ENCODE measurements at places on chromosomes 11 and 22.

- DNase-seq = no peak
Measured at GRCh38 chr11:380996-381395, 11.7 kb downstream of the B4GALNT4 start.

- DNase-seq = no peak
Measured at GRCh38 chr11:115944596-115944995, 440.4 kb upstream of the CADM1 start.

DNA sequence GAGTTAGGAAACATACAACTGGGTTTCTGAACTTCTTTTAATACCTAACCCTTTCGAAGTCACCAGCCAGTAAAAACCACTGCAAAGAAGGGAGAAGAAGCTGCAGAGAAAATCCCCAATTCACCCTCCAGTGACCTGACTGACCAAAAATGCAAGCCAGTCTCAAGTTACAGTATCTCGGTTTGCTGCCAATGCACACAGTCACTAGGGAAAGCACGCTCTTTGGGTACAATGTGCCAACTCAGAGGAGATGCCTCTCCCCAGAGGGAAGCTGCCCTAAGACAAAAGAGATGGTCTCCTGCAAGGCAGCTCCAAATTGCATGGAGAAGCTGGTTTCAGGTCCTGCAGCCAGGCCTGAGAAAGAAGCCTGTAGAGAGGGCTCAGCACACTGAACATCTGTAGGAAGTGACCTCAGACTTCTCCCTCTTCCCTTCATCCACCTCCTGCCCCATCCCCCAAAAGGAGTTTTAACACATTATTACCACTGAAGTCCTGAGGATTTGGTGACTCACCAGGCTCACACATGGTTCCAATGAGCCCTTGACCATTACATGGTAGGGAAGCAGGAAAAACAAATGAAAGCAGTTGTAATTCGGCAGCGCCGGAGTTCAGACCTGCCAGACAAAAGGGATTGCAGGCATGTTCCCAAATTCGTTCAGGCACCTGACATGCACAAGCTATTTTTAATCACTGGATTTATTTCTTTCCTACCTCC, 90.1 kb downstream of the ETS1 start:
- no peak for DNase-seq

DNA sequence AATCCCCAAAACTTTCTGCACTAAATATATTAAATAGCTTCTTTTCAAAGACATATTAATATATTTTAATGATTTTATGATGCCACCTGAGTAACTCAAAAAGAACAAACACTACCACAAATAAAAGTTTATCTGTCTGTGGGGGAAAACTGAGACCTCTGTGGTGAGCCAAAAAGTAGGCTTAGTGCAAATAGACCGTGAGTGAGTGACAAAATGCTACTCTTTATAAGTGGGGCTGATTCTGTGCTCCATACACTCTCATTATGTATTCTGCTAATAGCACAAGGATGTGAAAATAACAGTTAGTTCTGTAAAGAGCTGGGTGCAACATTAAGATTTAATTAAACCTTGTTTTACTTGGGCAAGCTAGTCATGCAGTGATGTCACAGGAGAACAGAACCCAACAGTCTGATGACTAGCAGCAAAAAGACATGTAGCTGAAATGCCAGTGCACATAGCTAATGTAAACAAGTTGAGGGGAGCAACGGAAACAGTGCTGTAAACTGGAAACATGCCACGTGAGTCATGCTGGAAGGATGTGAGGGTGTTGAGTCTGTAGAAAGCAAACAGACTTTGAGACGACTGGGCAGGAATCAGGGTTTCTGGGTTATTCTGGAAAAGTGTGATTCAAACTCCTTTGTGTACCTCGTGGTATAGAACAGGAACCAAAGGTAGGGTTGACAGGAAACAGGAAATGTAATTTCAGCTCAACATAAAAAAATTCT, 1130.4 kb downstream of the LRRC4C start:
- DNase-seq = no peak
